ENCODE measurements at places on chromosomes 11 and 22.

DNA sequence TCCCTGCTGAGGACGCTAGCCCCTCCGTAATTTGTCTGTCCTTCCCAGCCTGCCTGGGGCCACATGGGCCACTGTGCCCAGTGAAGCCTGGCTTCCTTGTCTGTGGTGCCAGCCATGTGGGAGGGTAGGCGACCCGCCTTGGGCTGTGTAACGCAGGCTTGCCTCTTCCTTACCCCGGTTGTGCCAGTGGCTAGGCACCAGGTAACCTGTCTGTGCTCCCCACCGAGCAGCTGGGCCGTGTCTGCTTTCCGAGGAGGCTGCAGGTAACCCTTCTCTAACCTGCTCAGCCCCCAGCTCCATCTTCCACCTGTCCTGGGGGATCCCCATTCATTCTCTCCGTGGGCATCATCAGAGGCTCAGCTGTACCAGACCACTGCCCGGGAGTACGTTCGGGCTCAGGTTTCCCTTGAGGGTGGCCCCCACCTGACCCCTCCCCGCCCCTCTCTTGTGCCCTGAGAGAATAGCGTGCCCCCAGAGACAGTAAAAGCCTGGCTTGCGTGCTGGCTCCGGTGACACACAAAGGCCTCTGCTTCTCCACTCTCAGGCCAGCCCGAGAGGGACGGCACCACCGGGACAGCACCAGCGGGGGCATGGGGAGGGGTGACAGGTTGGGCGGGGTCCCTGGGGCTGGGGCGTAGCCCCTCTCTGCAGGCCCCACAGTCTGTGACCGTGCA lies 79.1 kb downstream of the CDKN1C start:
- DNase-seq: peak; percentile 11

- peak; percentile 68 for DNase-seq
These were observed 71.6 kb downstream of the LRP5 start for GRCh38 chr11:68383976-68384501.

DNA sequence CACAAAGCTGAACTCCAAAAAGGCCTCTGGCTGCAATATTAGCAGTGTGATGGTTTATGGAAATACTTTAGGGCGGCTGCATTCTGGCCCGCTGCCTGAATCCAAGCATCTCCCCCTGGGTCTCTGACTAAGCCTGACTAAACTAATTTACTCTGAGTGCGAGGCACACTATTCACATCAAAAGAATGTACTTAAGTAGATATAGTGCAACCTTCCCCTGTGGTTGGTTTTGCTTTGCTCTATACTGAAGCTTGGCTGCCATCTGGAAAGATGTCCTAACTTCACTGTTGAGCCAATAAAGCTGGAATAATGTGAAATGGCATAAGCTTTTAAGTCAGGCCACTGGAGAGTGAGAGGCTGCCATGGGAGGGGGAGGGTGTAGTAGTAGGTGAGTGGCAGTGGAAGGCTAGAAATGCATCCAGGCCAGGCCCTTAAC lies 321.6 kb downstream of the AASDHPPT start:
- DNase-seq: no peak

- DNase-seq: no peak
These were observed 47.7 kb upstream of the ANO1 start for GRCh38 chr11:70030412-70030811.

- DNase-seq: no peak
These were observed 3.3 kb upstream of the JAML start for GRCh38 chr11:118227865-118228785.

All from activated T-cell treated with anti-CD3 and anti-CD28 coated beads, Interleukin-2, amount 50 U/mL, for 1 hour (primary cell).